WTC11 (cell line): ENCODE measurements at places on chromosomes 2 and 18. TPM values are rescaled to one million over a fixed set of nuclear protein-coding genes. Genes with fewer than 3 reads are reported as not detected.

UGT1A9 gene
- total RNA-seq: not detected in 3 replicates

CNGA3 gene
- total RNA-seq: not detected in 3 replicates

PLA2R1 gene
- 0.76 to 1.1 TPM (median 0.92 TPM) in 3 replicates for total RNA-seq

- H3K4me3 ChIP-seq: no peak overlapping the region
- DNase-seq: peak; percentile 11
- H3K27me3 ChIP-seq: no peaks in the 10 kb centered on the region
- H3K36me3 ChIP-seq: no peaks in the 10 kb centered on the region
- no peak overlapping the region for H3K27ac ChIP-seq
These were observed 43.3 kb downstream of the KCNH7 start for GRCh38 chr2:162795312-162795711.

GRCh38 chr18:4444306-4444705 lies 10.8 kb downstream of the DLGAP1 start:
- no peak overlapping the region for H3K27ac ChIP-seq
- peaks cover 42% of the 10 kb centered on the region for H3K4me1 ChIP-seq
- H3K4me3 ChIP-seq: no peak overlapping the region

- H3K27me3 ChIP-seq: no peaks in the 10 kb centered on the region
- peak; percentile 99 for DNase-seq
- H3K36me3 ChIP-seq: peaks cover 9% of the 10 kb centered on the region
- H3K27ac ChIP-seq: peak within 1 kb of the TSS; percentile 96
These were observed at the start of gene CNOT11 for GRCh38 chr2:101252408-101253012. Gene CNOT11, plus strand, starts transcription at chr2:101252886. Its CDS starts 79 bp downstream, at chr2:101252965.

DNA sequence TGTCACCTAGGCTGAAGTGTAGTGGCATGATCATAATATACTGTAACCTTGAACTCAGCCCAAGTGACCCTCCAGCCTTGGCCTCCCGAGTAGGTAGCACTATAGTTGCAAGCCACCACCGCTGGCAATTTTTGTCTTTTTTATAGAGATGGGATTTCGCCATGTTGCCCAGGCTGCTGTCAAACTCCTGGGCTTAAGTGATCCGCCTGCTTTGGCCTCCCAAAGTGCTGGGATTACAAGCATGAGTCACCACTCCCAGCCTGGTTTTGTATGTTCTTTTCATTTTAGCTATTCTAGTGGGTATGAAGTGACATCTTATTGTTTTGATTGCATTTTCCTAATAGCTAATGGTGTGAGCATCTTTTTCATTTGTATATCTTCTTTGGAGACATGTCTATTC lies 11.3 kb upstream of the EXOC6B start:
- H3K36me3 ChIP-seq: no peaks in the 10 kb centered on the region
- peaks cover 11% of the 10 kb centered on the region for H3K4me1 ChIP-seq
- DNase-seq: no peak

DNA sequence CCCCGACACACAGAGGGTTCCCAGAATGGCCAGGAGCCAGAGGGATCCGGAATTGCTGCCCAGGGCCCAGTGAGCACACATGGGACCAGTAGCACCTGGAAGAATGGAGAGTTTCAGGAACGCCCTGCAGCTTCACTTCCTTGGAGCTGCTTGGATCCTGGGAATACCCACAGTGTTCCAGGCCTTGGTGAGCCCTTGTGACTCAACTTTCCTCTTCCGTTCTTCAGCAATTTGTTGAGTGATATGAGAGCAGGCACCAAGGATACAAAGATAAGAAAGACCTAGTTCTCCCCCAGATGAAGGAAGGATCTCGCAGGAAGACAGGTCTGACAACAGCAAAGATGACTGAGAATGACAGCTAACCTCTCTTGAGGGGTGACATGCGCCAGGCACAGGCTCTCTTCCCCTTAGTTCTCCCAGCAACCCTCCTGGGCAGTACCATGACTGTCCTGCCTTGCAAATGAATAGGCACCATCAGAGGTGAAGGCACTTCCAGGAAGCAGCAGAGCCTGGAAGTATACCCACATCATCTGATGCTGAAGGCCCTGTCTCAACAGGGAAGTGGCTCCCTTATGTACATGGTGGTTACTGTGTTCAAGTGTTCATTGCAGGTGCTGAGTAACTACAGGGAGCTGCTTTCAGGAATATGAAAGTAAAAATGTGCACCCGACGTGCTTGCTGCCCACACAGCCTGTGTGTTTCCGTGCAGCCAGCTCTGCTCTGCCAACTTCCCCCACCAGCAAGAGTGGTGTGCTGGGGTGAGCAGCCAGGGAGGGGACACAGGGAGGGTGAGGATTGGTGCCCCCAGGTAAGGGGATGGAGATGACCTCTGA lies 116.2 kb downstream of the STPG4 start:
- no peaks in the 10 kb centered on the region for H3K36me3 ChIP-seq
- H3K4me1 ChIP-seq: peaks cover 47% of the 10 kb centered on the region
- no peak for DNase-seq
- no peak overlapping the region for H3K27ac ChIP-seq
- H3K27me3 ChIP-seq: no peaks in the 10 kb centered on the region

GRCh38 chr18:3256693-3257626 lies 5.0 kb upstream of the MYL12B start:
- H3K36me3 ChIP-seq: peaks cover 49% of the 10 kb centered on the region
- no peak overlapping the region for H3K4me3 ChIP-seq
- peak overlapping the region; percentile 73 for H3K27ac ChIP-seq
- H3K4me1 ChIP-seq: peaks cover 10% of the 10 kb centered on the region
- no peak for DNase-seq

- H3K27ac ChIP-seq: no peak overlapping the region
- H3K36me3 ChIP-seq: no peaks in the 10 kb centered on the region
- H3K4me3 ChIP-seq: no peak overlapping the region
- H3K27me3 ChIP-seq: no peaks in the 10 kb centered on the region; the same call in 1 of the 2 replicates
These were observed 40.4 kb upstream of the IMP4 start for GRCh38 chr2:130302164-130302886.

DNA sequence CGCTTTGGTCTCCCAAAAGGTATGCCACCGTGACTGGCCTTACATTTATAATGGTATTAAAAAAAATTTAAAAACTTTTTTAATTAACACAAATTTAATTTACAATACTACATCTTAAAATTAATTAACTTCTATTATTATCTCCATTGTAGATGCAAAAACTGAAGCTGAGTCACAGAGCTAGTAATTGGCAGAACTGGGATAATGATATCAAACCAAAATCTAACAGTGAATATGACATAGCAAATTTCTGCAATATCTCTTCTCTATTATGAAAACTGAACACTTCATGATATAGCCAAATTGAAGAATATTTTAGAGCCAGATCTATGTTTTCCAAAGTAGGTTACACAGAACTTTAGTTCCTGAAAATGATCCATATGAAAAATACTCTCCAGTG lies 66.4 kb upstream of the CHAC2 start:
- no peaks in the 10 kb centered on the region for H3K4me1 ChIP-seq
- H3K36me3 ChIP-seq: peaks cover 27% of the 10 kb centered on the region
- H3K27ac ChIP-seq: no peak overlapping the region
- no peak overlapping the region for H3K4me3 ChIP-seq
- no peaks in the 10 kb centered on the region for H3K27me3 ChIP-seq
- DNase-seq: no peak
